ENCODE measurements at places on chromosomes 7 and 10.
A peak's percentile ranks its signal among the peaks of the same experiment; 100 is the strongest.

GRCh38 chr7:44112231-44112996 lies 8.3 kb downstream of the AEBP1 start:
- no peak for DNase-seq

GRCh38 chr10:63554657-63555056 lies 33.5 kb downstream of the REEP3 start:
- DNase-seq, result peak; percentile 3

DNA sequence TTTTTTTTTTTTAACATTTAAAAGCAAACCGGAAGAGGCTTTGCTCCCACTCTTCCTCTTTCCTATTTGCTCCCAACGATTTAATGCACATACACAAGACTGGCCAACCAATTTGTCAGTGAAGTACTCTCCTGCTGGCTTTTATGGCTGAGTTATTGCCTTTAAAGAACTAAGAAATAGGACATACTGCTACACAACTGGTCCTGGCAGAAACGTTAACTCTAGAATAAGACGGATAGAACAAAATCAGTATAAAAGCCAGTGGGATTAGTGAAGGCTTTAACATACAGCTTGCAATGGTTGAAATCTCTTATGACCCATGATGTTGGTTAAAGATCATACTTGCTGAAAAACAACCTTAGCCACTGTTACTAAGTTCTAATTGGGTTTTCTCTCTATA lies 47.2 kb downstream of the PDE1C start:
- no peak for DNase-seq

- no peak for DNase-seq
Measured at GRCh38 chr10:62084451-62084850, 183.0 kb downstream of the ARID5B start.

GRCh38 chr7:147639751-147640150 lies 950.8 kb upstream of the C7orf33 start:
- no peak for DNase-seq

GRCh38 chr10:97013568-97013967 lies 172.2 kb downstream of the SLIT1 start:
- no peak for DNase-seq

DNA sequence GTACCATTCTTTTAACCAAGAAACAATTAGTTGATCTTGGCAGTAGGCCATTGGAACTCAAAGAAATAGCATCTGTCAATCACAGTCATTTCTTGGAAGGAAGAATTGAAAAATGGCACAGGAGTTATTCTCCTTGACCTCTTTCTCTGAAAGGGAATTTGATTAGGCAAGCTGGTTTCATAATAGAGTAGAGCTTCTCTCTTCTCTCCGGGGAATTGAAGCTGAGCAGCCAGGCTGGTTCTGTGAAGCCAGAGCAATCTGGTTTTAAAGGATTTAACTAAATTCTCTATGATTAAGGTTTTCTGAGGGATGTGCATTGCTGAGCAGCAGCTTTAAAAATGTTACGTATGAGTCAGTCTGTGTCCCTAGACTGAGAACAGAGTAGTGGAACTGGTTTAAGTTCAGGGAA lies 70.2 kb downstream of the AHCYL2 start:
- no peak for DNase-seq

DNA sequence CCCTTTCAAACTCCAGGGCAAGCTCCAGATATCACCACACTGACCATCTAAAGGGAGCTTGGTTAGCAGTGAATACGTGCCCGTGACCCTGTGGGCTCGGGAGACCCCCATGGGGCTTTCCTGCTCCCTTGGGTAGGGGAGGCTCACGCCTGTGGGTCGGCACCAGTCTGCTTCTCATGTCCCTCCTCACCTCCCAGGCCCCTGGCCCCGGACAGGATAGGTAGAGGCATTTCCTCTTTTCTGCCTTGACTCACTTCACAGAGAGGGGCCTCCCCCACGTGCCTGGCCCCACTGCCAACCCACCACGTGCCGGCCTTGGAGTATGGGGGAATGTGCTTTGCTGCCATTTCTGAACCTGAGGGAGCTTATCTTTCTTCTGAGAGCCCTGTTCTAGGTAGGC lies 131.3 kb upstream of the FAM20C start:
- DNase-seq, result no peak

- DNase-seq, result no peak
Measured at GRCh38 chr10:6023661-6024333, 38.4 kb downstream of the IL2RA start.

DNA sequence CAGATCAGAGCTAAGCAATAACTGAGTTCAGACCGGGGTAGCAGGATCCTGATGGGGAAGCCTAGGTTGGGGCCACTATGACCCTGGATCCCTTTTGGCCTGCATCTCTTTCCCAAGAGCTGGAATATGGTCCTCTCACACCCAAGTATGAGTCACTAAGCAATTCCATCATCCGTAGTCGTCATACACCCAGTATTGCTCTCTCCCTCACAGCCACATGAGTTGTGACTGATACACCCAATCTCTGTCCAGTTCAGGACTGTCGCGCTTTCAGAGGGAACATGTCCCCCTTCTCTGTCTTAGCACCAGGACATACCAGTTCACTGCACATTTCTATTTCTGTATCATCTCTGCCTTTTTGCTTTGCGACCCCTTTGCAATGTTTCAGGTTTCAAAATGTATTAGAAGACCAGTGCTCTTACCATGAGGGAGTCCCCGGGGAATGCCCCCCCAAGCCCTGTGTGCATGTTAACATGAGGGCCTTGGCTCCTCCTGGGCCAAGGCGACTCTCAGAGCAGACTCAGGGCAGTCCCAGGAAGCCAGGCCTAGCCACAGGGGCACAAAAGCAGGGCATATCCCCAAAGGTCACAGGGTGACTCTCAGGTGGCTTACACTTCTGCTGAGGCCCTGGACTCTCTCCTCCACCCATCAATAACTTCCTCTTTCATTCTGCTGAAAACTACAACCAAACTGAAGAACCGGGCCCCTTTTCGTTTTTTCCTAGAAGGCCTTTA lies 75.3 kb upstream of the SAMD8 start:
- no peak for DNase-seq

- no peak for DNase-seq
Measured at GRCh38 chr7:10703059-10703458, 270.6 kb upstream of the PHF14 start.

DNA sequence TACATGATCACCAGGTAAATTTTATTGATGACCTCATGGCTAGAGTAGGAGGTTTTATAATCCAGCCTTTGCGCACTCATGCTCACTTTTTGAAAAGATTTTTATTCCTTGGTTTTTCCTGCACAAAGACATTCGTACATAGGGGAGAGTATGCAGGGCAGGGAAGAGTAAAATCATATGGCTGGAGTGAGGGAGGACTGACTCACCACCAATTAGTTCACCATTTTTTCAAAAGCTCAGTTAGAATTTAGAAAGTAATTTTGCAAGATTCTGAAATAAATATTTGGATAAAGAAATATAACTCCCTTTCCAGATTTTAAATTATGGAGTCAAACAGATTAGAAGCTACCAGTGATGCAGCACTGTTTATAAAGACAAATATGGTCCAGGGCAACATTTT lies 111.9 kb downstream of the SEMA3D start:
- no peak for DNase-seq

DNA sequence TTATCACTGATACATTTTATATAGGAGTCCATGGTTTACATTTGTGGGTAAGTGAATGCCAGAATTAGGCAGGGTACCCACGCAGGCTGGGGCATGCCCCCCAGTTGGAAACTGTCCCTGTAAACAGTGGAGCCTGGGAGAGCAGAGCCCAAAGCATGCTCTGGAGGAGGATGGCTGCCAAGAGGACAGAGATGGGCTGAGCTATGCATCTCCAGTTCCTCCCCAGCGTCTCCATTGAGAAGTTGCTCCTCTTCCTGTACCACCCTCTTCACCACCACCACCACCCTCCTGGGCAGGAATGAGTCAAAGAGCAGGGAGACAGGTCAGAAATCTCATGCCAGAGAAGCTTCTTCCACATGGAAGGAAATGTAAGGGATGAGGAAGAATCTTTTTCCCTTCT lies 67.7 kb upstream of the KMT2E start:
- no peak for DNase-seq

DNA sequence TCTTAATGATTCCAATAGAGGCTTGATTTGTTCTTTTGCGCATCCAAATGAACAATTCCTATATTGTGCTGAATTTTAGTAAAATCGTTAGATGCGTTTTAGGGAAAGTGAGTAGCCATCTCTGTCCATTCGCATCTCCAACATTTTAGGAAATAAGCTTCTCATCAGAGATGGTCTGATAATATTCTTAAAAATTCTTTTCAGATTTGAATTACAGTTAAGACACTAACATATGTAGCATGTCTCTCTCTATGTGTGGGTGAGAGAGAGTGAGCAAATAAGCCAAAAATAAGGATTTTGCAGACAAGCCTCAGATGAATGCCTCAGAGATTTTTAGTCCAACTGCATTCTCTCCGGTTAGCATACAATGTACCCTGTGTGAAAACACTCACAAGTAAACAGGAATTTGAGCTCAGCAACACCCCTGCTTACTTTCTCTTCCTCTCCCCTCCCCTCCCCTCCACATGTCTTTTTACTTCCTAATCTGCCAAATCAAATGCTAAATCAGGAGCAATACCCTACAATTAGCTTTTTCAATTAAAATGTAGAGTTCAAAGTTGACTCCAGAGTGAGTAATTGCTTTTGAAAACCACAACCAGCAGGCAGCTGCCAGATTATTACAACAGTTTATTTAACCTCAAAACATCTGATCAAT lies 354.4 kb downstream of the CRPPA start:
- DNase-seq, result no peak

- no peak for DNase-seq
Measured at GRCh38 chr10:79358811-79359210, 11.5 kb downstream of the PPIF start.

DNA sequence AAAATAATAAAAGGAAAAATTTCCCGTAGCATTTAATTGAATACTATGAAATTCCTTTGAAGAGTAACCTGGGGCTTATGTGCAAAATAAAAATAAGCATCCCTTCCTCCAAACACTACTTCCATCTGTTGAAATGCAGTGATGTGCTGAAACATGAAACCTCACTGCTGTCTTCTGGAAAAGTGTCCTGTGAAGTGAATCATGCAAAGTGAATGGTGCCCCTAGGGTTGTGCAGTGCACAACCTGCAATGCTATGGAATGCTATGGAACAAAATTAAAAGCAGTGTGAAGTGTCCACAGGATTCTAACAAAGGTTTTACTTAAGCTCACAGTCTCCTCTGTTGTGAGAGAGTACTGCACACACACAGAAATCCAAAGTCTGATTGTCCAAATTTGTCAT lies 480.9 kb downstream of the ETV1 start:
- no peak for DNase-seq

- no peak for DNase-seq
Measured at GRCh38 chr7:131616487-131617200, 60.2 kb upstream of the PODXL start.

DNA sequence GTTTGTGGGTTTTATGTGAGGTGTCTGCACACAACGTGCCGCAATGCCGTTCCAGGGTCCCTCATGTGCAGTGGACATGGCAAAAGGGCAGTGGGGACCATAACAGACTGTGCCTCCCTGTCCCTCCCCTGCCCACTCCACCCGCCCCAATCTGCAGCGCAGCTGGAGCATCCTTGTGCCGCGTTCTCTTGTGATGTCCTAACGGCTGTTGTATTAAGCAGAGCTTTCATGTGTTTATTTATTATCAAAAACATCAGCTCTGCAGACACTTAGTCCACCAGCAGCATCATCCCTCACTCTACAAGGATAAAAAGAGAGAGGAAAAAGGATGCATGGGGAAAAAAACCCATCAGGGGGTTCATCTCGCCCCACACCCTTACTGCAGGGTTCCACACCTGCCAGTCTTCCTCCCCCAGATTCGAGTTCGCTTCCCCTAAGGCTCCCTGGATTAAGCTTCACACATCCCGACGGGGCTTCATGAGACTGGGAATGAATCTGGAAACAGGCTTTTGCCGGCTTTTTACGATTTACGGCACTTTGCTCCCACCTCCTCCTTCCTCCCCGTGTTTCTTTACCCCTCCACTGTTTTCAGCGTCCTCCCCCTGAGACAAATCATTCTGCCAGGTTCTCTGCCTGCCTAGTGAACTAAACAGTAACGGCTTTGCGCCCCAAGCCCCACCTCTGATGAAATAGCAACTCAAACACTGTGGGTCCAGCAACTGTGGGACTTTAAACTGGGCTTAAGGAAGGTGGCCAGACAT lies 301.4 kb downstream of the CAMK1D start:
- no peak for DNase-seq

DNA sequence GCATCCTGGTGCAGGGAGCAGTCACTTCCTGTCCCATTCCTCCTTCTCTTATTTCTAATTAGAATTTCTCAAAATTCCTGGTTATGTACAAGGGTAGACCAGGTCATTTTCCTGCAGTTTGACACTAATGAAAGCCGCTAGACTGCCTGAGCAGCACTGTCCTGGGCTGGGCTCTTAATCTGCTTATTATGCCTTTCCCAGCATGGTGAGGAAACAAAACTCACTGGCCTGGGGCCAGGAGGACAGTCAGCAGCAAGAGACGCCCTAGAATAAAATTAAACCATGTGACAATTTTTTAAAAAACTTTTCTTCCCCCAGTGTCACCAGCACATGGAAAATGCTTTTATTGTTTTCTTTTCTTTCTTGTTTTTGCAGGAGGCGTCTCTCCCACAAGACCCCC lies 647.5 kb downstream of the TYW1 start:
- peak; percentile 78 for DNase-seq

DNA sequence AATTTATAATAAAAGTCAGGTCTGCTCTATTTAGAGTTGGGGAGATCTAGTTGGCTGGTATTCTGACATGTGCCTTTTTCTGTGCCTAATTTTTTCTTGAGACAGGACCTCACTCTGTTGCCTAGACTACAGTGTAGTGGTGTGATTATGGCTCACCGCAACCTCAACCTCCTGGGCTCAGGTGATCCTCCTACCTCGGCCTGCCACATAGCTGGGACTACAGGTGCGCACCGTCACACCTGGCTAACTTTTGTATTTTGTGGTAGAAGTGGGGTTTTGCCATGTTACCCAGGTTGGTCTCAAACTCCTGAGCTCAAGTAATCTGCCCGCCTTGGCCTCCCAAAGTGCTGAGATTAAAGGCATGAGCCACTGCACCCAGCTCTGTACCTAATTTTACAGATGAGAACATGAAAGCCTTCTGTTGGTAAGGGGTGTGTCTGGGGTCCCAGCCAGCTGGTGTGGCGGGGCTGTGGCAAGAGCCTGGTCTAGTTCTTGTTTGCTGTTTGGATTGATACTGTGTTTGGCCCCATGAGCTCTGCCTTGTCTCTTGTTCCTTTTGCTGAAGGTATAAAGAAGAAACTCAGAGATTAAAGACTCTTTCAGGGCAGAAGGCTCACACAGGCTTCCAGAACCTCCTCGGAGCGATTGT lies 31.4 kb downstream of the POR start:
- DNase-seq, result no peak

DNA sequence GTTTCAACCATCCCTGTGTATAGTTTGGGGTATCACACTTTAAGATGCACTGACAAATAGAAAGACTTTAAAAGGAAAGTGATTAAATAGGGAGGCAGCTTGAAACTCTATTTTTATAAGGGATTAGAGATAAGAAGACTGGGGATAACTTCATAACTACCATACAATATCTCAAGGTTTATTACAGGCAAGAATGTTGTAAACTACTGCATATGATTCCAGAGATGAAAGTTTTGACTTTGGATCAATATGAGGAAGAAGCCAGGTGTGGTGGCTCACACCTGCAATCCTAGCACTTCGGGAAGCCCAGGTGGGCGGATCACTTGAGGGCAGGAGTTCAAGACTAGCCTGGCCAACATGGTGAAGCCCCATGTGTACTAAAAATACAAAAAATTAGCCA lies 96.1 kb downstream of the DNAJC1 start:
- DNase-seq, result no peak
